ENCODE measurements at places on chromosomes 3 and 15. TPM values are rescaled to one million over a fixed set of nuclear protein-coding genes. Genes with fewer than 3 reads are reported as not detected.

Gene TRIM42
- not detected for total RNA-seq

Gene RTP1
- not detected for total RNA-seq

Gene C3orf49
- total RNA-seq = not detected

Gene ZPLD1
- total RNA-seq = not detected

DNA sequence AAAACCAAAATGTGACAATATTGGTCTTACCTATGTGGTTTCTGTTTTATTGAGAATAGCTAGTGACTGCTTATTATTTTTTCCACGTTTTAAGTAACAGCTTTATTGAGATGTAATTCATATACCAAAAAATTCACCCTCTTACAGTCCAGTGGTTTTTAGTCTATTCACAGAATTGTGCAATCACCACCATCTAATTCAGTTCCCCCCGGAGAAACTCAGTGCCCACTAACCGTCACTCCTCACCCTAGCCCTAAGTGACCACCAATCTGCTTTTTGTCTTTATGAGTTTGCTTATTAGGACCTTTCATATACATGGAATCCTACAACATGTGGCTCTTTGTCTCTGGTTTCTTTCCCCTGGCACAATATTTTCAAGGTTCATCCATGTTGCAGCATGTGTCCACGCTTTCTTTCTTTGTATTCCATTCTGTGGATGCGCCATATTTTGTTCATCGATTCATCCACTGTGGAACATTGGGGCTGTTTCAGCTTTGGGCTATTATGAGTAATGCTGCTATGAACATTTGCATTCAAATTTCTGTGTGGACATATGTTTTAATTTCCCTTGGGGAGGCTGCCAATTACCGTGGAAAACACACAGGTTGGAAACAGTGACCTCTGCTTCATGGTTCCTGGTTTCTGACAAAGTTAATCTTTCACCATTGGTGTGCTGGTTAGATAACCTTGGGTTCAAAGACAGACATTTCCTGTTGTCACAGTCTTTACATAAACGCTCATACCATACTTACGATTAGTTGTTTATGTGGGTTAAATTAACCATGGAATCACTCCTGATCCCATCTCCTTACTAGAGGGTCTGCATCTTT is 3.2 kb upstream of the BCL2L10 start:
- DNase-seq = no peak

- no peak for DNase-seq
Observed at GRCh38 chr3:23835087-23835486, 29.3 kb downstream of the UBE2E1 start.

- DNase-seq = no peak
Observed at GRCh38 chr15:61702224-61703020, 357.8 kb downstream of the VPS13C start.

DNA sequence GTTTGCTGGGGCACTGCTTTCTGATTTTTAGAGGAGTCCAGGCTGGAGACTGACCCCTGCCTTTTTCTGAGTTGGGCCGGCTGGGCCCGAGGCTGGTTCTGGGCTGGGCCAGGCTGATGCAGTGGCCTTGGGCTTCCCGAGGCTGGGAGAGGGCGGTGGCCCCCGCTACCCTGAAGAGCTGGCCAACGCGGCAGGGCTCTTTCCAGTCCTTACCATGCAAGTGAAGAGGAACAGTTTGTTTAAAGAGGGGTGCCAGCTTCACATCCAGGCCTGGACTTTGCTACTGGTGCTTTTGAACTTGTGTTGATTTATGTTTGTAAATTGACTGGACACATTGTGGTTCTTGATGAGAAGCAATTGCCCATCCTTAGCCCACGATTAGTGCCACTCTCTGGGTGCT is 15.3 kb downstream of the IGF1R start:
- DNase-seq = no peak

DNA sequence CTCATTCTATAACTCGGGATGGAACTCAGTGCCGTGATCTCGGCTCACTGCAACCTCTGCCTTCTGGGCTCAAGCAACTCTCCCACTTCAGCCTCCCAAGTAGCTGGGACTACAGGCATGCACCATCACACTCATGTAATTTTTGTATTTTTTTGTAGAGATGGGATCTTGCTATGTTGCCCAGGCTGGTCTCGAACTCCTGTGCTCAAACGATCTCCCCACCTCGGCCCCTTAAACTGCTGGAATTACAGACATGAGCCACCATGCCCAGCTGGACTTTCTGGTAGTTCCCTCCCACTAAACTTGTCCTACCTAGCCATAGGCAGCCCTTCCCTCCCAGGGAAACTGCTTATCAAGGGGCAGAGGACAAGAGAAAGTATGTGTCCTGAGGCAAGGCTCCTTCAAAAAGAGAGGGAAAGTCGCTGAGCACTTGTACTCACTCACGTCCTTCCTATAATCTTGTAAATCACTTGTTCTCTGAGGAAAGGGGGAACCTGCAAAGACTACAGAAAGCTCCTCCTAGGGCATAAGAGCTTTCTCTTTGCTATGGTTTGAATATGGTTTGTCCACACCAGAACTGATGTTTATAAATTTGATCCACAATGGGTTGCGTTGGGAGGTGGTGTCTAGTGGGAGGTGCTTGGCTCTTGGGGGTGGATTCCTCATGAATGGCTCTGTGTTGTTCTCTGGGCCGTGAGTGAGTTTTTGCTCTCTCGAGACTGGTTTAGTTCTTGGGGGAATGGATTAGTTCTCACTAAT is 13.6 kb upstream of the TBL1XR1 start:
- no peak for DNase-seq

- DNase-seq = no peak
Observed at GRCh38 chr3:120471643-120472042, 20.9 kb upstream of the FSTL1 start.
